A549 treated with CpdA at 1 μM for 4 hours (cell line): ENCODE measurements at places on chromosomes 7 and 10. TPM values are rescaled to one million over a fixed set of nuclear protein-coding genes. Genes with fewer than 3 reads are reported as not detected.

Gene PPP2R2D
- 22.3 to 29.1 TPM (median 28.1 TPM) in 5 replicates for total RNA-seq

Gene PRKCQ
- total RNA-seq: 4.0 to 5.1 TPM (median 4.4 TPM) in 5 replicates

Gene SEMA3E
- 2.2 to 3.4 TPM (median 2.8 TPM) in 5 replicates for total RNA-seq

Gene SIRT1
- 25.6 to 32.3 TPM (median 26.5 TPM) in 5 replicates for total RNA-seq

Gene ACBD7
- total RNA-seq: 0.48 to 1.3 TPM (median 0.95 TPM) in 5 replicates

Gene NEUROD6
- not detected in 5 replicates for total RNA-seq

Gene LRRD1
- not detected in 5 replicates for total RNA-seq

Gene GTF2IRD1
- 7.7 to 12.5 TPM (median 10.5 TPM) in 5 replicates for total RNA-seq

Gene FAM24B
- 13.1 to 15.6 TPM (median 14.3 TPM) in 5 replicates for total RNA-seq

Gene CCDC71L
- total RNA-seq: 10.6 to 17.5 TPM (median 13.3 TPM) in 5 replicates

Gene OPN1SW
- not detected in 5 replicates for total RNA-seq

Gene TRPV5
- not detected in 5 replicates for total RNA-seq

Gene MEOX2
- total RNA-seq: not detected in 5 replicates

Gene ASB15
- not detected in 5 replicates for total RNA-seq

Gene SEMA3C
- 36.6 to 78.1 TPM (median 58.9 TPM) in 5 replicates for total RNA-seq

Gene AKR1C8
- 0.19 to 0.31 TPM in 2 of 5 replicates, not detected in the others for total RNA-seq

Gene KCNIP2
- total RNA-seq: 0.43 to 1.3 TPM (median 0.76 TPM) in 5 replicates
